ENCODE measurements at places on chromosomes 6 and 20.

GRCh38 chr20:14790190-14790589, 452.8 kb upstream of the FLRT3 start:
- no peak for DNase-seq

DNA sequence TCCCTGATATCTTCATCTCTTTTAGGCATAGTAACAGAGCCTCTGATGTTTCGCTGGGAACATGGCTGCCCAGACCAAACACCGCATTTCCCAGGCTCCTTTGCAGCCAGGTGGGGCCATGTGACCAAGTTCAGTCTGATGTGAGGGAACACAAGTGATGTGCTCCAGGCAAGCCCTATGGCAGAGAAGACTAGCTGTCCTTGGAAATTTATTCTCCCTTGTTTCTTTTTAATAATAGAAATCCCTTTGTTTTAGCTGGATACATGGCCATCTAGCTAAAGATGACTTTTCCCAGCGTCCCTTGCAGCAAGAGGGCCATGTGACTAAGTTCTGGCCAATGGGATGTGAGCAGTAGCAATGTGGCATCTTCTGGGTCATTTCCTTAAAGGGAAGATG, 30.8 kb downstream of the SLC2A10 start:
- no peak for DNase-seq

DNA sequence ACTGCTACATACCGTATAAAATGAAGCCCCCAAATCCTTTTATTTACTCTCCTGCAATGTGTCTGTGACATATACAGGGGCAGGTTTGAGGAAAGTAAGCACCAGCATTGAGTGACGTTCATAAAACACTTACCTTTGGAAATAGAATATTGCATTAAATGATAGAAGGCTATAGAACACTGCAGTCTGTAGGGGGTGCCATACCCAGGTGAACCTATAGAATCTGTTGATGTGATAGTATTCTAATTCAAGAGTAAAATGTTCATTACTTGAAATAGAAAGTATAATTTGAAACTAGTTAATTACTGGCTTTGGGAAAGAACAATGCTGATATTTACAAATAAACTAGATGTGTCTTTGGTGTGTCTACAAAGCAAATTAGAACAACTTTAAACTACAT, 47.0 kb upstream of the PRL start:
- DNase-seq, result no peak

- DNase-seq, result no peak
Measured at GRCh38 chr20:16462711-16463110, 110.5 kb downstream of the KIF16B start.
